Natural killer cell treated with Interleukin-12 subunit alpha and Interleukin-12 subunit beta and Interleukin-15 and Interleukin-18, amount 100 ng/mL, for 72 hours (primary cell): ENCODE measurements at places on chromosomes 6 and 20. TPM values are rescaled to one million over a fixed set of nuclear protein-coding genes. Genes with fewer than 3 reads are reported as not detected.

GRCh38 chr20:7996898-7997297 is 22.7 kb downstream of the TMX4 start:
- no peak for DNase-seq

DNA sequence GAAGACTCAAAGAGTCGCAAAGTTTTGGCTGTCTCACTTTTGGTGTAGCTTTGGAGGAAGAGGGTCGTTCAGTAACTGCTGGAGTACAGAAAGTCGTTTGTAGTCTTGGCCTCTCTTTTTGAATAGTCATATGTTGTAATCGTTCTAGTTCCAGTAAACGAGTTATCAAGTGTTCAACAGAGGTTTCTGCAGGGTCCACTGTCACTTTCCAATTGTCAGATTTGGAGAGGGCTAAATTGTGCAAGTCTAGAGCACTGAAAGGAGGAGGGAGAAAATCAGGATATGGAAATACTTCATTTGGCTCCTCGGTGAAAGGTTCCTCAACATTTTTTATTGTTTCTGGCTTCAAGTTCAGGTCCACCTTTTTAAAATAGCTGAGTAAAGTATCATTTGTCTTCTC is 9.7 kb downstream of the FAM217A start:
- no peak for DNase-seq

Gene MCCD1
- not detected for total RNA-seq

DNA sequence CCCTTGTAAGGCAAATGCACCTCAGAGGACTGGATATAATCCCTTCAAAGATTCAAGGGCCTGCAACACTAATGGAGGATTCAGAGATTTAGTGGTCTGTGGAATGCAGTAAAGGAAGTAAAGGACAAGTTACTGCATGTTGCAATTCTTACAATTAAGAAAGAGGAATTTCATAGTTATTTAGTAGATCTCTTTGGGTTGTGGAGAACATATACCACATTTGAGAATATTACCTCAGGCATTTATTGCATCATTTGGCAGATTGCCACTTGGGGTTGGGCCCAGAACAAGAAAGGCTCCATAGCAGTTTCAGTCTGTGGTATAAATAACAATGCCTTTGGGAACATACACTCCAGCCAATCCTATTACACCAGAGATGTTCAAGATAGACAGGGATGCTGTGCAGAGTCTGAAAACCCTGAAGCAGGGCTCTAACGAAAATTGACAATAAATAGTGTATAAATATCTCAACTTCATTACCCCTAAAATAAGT is 20.9 kb upstream of the EPM2A start:
- no peak for DNase-seq

- no peak for DNase-seq
Observed at GRCh38 chr6:5565971-5566370, 304.7 kb downstream of the FARS2 start.

DNA sequence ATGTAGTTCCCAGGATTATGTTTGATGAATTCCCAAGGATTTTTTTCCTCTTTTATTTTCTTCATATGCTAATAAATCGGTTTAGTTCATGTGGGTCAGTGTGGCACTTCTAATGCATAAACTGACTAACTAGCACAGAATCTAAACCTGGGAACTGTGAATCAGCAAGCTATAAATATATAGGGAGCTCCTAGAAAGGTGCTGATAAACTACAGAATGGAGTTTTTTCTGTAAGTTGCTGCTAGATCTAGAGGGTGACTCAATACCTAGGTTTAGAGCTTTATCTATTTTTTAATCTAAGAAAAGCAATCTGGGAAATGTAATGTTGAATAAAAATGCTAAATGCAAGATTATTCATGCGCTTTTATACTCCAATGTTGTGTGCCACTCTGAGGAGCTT is 118.8 kb upstream of the PTCHD4 start:
- DNase-seq = no peak
